ENCODE measurements at places on chromosomes 12 and 14.

GRCh38 chr12:1488908-1489381 lies 105.4 kb downstream of the FBXL14 start:
- DNase-seq = peak; percentile 86

GRCh38 chr14:104879201-104879982 lies 14.3 kb downstream of the CEP170B start:
- DNase-seq = no peak

DNA sequence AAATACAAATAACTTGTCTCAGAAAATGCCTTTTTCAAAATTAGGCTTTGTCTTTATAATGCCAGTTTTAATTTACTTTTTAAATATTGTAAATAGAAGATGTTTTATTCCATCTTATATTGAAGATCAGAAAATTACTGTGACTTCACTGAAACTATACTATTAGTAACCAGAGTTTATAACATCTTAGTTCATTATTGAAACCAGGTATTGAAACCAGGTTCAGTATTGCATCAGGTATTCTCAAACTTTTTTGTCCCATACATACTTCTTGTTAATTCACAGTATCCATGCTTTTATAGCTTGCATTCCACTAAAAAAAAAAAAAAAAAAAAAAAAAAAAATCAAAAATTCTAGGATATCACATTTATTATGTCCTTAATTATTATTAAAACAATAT lies 227.5 kb downstream of the GXYLT1 start:
- DNase-seq = no peak

DNA sequence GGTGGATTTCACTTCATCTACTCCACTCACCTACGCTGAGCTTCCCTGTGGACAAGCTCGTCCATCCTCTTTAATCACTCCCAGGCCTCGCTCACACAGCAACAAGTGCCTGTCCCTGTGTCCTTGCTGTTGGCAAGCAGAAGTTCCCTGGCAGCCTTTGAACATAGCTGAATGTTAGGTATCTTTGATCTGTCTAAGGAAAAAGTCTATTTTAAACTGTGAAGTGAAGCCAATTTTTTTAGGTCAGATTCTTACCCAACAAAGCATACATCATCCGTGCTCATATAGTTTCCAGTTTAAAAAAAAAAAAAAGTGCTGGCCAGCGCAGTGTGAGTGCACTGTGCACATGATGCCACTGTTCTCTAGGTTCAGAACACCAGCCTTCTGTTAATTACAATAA lies 36.3 kb downstream of the PPP2R5C start:
- no peak for DNase-seq

GRCh38 chr12:124030510-124030909 lies 57.5 kb downstream of the ZNF664 start:
- DNase-seq = peak; percentile 74

GRCh38 chr14:56813143-56813551 lies 2.9 kb upstream of the OTX2 start:
- DNase-seq = no peak

DNA sequence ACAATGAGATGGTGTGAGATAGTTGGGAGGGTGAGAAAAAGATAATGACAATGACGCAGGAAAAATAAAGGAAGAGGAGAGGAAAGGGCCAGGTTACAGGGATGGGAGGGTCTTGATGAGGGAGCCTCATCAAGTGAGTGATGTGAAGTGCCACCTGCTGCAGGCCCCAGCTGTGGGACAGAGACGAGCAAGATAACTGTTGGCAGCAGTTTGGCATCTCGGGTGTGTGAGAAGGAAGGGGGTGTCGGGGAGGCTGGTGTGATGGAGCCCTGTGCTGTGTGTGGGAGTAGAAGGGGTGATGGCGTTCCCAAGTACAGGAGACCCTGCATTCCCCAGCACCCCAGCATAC lies 11.4 kb upstream of the TAC3 start:
- no peak for DNase-seq

GRCh38 chr14:99023371-99023770 lies 248.6 kb downstream of the BCL11B start:
- DNase-seq = no peak

DNA sequence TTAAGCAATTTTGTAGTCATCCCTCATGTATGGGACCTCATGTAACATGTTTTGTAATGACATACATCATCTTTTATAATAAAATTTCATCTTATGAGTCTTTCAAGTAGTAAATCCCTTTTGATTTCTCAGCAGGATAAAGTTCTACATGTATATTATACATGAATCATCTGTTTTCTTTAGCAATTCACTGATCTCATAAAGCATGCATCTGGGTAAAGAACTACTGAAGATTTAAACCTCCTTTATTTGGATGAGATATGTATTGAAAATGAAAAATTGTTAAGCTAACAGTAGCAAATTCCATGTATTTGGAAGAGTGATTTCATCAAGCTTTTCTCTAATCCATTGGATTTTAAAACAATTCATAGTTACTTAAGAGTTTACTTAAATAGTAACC lies 126.9 kb downstream of the KITLG start:
- DNase-seq = peak; percentile 19

DNA sequence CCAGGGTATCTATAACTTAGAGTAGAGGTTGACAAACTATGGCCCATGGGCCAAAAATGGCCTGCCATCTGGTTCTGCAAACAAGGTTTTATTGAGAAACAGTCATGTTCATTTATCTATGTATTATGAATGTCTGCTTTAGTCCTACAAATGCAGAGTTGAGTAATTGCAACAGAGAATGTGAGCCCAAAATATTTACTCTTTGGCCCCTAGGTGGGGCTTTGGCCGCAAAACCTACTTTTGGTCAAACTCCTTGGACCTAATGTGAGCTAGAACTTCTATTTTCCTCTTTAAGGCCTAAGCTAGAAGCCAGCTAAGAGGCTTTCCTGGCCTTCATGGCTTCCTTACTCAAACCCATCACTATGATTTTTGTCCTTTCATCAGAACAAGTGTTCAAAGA lies 379.1 kb downstream of the NELL2 start:
- DNase-seq = no peak

DNA sequence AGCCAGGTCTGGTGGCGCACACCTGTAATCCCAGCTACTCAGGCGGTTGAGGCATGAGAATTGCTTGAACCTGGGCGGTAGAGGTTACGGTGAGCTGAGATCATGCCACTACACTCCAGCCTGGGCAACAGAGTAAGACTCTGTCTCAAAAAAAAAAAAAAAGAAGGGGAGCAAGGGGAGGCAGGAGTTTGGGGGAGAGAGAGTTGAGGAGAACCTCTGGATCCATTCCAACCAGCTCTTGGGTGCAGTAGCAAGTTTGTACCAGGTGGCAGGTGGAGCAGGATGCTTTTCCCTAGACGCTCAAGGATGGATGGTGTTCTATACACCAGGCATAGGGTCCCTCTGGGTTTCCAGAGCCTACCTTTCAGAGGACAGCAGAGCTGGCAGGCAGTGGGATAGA lies 1.9 kb downstream of the NFE2 start:
- DNase-seq = no peak

DNA sequence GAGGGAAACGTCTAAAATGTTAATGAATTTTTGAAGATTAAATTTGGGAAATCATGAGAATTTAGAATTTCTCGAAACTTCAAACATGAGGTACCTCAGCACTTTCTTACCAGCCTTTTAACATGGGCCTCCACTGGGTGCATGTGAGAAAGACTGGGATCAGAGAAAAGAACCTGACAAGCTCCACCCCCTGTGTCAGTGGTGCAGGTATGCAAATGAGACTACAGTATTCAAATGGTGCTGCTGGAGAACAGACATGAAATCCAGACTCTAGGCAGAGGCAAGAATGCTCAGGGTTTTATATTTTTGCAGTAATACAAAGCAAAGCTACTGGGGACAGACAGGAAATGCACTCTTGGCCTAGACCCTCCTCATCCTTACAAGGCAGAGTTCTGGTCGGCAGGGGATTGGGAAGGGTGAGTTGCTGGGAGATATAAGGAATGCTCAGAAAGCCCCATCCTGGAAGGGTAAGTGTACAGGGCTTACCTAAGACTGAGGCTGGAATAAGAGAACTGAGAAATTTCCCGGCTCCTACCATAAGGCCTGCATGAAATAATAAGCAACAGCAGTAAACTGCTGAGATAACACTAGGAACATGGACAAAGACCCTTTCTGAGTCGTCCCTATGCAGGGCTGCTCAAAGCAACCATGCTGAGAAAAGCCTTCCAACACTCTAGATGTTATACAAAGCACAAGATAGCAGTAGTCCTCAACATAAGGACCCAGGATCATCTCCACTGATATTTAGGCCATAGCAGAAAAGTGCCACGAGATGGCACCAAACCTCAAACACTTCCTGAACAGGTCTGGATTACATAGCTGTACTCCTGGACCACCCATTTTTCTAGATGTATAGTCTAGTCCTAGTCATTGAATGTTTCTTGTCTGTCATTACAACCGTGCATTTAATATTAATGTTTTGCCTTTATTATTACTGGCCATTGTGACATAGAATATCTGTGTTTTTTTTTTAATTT lies 260.8 kb downstream of the RASSF9 start:
- peak; percentile 60 for DNase-seq

DNA sequence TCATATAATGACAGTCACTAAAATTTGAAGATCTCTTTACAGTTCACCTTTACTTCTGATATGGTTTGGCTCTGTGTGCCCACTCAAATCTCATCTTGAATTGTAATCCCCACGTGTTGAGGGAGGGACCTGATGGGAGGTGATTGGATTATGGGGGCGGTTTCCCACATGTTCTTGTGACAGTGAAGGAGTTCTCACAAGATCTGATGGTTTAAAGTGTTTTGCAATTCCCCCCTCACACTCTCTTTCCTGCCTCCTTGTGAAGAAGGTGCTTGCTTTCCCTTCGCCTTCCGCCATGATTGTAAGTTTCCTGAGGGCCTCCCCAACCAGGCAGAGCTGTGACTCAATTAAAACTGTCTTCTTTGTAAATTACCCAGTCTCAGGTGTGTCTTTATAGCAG lies 27.3 kb upstream of the CD9 start:
- DNase-seq = no peak

- DNase-seq = peak; percentile 88
Measured at GRCh38 chr14:102028733-102029132, 58.1 kb downstream of the HSP90AA1 start.

- no peak for DNase-seq
Measured at GRCh38 chr12:104971306-104971705, 13.2 kb upstream of the SLC41A2 start.

- DNase-seq = no peak
Measured at GRCh38 chr14:79730953-79731352, 480.4 kb downstream of the DIO2 start.

GRCh38 chr14:39369029-39369428 lies 63.2 kb downstream of the FBXO33 start:
- DNase-seq = no peak

GRCh38 chr14:74313601-74314000 lies 10.9 kb upstream of the ABCD4 start:
- no peak for DNase-seq

GRCh38 chr12:28512406-28512805 lies 322.1 kb downstream of the CCDC91 start:
- DNase-seq = no peak

GRCh38 chr12:24363177-24363754 lies 413.8 kb upstream of the SOX5 start:
- DNase-seq = no peak

- DNase-seq = no peak
Measured at GRCh38 chr12:12716151-12716792, 896 bp upstream of the CDKN1B start.

DNA sequence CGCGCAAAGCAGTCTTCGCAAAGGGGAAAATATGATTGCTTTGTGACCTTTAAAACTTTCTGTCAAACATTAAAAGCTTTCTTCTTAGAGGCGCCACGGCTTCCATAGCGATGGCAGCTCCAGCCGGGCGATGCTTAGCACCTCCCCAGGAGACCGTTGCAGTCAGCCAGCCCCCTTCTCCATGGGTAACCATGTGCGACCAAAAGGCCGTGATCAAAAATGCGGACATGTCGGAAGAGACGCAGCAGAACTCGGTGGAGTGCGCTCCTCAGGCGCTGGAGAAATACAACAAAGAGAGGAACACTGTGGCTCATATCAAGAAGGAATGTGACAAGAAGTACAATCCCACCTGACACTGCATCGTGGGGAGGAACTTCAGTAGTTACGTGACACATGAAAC lies 12.7 kb upstream of the STON2 start:
- no peak for DNase-seq

GRCh38 chr12:18849761-18850160 lies 111.8 kb downstream of the CAPZA3 start:
- DNase-seq = peak; percentile 33

DNA sequence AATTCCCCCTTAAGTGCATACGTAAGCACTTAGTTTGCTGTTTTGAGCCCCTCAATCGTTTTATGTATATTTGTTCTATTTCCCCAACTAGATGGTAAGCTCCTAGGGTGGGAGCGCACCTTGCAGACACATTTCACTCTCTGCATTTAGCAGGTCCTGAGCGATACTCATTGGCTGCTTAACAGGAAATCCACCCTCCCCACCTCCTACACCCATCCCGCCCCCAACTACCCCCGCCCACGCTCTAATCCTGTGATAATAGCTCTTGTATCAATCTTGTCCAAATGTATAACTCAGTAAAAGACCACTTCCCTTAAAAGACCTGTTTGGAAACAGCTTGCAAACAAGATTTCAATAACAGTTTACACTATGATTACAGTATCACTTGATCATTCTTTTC lies 8.1 kb downstream of the LPAR5 start:
- no peak for DNase-seq

DNA sequence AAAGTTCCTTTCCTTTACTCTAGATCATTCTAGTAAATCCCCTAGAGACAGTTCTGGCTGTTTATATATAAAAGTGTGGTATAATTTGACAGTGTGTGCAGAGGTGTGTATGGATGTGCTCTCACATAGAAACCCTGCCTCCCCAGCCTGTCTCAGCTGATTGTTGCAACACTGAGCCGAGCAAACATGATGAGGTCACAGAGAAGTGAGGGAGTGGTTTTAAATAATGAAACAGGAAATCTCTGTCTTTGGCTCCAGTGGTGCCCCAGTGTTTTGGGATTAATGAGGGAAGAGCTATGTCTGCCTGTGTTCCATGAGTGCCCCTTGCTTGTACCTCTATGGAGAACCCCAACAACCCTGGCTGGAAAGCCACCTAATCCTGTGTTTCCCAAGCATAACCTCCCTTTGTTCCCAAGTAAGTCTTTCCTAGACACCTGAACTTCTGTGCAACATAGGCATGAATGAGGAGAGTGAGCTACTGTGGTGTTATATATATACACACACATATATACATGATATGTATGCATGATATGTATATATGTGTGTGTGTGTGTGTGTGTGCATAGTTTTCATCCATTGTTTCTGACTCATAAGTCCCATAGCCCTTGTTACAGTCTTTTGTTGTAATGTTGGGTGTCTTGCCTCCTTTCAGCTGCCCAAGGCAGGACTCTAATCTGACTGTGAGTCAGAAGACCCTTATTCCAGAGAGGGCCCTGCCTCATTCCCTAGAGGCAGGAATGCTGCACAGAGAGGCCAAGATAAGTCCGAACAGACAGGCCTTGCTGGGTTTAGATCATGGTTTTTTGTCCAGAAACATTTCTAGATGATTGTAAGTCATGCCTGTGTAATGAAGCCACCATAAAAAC lies 18.0 kb downstream of the TRAF3 start:
- peak; percentile 81 for DNase-seq

- peak; percentile 75 for DNase-seq
Measured at GRCh38 chr12:122851820-122852219, 16.6 kb downstream of the HIP1R start.
